ENCODE measurements at places on chromosomes 12 and 14.
A peak's percentile ranks its signal among the peaks of the same experiment; 100 is the strongest.

- no peak for DNase-seq
Observed at GRCh38 chr12:109760930-109761921, 47.6 kb downstream of the FAM222A start.

DNA sequence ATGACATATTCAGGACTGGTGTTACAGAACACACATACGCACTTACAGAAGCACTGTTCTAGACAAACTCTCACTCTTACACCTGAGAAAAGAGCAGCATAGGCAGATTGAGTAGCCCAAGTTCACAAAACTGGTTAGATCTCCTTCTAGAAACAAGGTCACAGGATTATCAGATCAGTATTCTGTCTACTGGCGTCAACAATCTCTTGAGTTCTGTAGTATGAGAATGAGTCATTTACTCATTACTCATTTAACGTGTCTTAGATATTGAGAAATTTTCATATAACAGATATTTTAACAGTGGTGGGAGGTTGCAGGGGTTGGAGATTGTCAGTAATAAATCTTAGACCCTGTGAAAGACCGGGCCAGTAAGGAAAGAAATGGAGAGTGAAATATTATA, 2.8 kb upstream of the TSPAN8 start:
- DNase-seq: no peak

DNA sequence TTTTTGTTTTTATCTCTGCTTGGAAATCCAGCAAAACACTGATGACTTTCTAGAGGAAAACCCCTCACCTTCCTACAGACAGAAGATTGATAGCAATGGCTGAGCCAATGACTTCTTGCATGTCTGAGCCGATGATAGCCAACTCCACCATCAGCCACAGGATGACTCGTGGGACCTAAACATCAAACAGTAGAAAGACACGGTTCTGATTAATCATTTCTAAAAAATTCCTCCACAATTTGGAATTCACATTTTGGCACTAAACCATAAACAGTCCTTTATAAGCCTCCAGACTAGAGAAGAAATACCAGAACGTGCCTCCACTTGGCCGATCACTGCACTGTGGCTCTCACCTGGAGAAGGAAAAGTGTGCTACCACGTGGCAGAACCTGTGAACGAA, 25.9 kb downstream of the SLC11A2 start:
- DNase-seq: no peak

- no peak for DNase-seq
Observed at GRCh38 chr12:43964033-43964432, 128.2 kb downstream of the TMEM117 start.

DNA sequence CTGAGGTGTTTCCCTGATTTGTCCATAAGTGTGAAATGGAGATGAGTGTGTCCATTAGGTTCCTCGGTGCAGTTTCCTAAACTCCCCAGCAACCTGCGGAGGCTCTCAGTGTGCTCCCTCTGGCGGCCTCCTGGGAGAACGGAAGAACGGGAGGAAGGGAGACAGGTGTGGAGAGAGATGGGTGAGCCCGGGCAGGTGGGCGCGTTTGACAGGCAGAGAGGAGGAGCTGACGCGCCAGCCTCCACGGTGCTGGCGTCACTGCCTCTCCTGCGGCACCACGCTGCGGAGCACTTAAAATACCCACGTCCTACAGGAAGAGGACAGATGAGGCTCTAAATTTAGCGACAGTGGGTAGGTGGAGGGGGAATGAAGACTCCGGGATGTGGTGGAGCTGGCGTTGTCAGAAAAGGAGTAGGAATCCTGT, 26.8 kb upstream of the PEX5 start:
- DNase-seq: peak; percentile 40

- no peak for DNase-seq
Observed at GRCh38 chr12:113136990-113137511, 1.5 kb upstream of the RASAL1 start.

DNA sequence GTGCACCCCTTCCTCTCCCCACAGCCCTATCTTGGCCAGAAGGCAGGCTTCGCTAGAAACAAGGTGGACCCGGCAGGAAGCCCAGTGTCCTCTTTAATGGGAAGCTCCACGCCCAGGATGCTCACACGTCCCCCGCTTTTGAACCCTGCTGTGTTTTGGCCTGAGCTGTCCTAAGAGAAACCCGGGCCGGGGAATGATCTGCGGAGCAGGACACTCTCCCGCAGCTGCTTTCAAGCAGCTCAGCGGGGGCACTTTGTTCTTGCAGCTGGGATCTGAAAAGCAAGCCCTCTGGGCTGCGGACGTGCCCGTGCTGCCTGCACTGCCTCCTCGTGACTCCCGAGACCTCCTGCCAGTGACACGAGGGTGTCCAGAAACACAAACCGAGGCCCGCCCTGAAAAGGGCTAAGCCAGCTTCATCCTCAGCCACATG, 30.0 kb downstream of the SCARB1 start:
- peak; percentile 60 for DNase-seq

- DNase-seq: peak; percentile 60
Observed at GRCh38 chr14:34322940-34323418, 139.1 kb downstream of the SPTSSA start.

DNA sequence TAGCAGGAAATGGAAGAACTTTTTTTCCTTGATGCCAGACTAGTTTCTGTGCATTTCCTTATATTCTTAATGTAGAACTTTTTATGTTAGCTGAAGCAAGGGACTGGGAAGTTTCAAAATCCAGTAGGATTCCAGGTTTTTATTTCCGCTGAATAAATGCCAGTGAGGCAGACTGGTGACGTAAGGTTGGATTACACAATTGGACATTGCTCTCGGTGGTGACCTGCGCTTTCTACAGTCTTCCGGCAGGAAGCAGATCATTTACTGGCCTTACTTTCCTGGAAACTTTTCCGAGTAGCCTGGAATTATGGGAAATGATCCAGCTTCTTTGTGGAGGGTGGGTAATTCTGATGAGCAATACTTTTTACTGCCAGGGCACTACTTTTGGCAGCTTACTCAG, 3.6 kb downstream of the IFT43 start:
- no peak for DNase-seq

DNA sequence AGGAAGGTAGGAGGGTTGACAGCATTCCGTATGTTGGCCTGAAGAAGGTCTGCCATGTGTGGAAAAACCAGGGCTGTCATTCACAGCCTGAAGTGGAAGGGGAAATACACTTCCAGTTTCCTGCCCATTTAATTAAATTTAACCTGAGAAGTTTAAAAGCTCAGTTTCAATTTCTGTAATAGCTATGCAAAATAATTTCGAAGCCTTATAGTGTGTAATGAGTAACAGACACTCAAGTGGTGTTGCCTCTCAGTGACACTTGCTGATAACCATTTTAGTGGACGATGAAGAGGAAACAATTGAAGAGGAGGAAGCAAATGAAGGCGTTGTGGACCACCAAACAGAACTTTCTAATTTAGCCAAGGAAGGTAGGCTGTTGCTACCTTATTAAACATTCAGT, 44.8 kb downstream of the EP400 start:
- DNase-seq: no peak

All from NCI-H1092 (cell line).